GF-D8 (cell line): ENCODE measurements at places on chromosomes 5 and 9.

- DNase-seq, result no peak
These were observed 17.7 kb downstream of the CAVIN4 start for GRCh38 chr9:100595391-100596199.

DNA sequence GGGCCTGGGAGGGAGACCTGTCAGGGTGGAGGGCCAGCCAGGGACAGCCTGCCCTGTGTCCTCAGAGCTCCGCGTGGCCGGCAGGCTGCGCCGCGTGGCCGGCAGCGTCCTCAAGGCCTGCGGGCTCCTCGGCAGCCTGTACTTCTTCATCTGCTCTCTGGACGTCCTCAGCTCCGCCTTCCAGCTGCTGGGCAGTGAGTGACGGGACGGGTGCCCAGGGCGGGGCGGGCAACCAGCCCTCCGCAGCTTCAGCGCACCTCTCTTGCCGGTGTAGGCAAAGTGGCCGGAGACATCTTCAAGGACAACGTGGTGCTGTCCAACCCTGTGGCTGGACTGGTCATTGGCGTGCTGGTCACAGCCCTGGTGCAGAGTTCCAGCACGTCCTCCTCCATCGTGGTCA, 1.8 kb downstream of the SLC34A3 start:
- no peak for DNase-seq

GRCh38 chr5:87154191-87154590, 113.5 kb upstream of the RASA1 start:
- no peak for DNase-seq

GRCh38 chr5:116583862-116584222, 9.2 kb upstream of the SEMA6A start:
- DNase-seq, result no peak

- DNase-seq, result no peak
These were observed 14.7 kb upstream of the LARP1 start for GRCh38 chr5:154740483-154740882.

- no peak for DNase-seq
These were observed 64.6 kb downstream of the ABLIM3 start for GRCh38 chr5:149205625-149206523.

- DNase-seq, result no peak
These were observed 16.8 kb downstream of the SCAMP1 start for GRCh38 chr5:78377056-78377717.
